ENCODE measurements at places on chromosomes 11 and 22.

GRCh38 chr11:121464352-121464946 lies 11.7 kb upstream of the SORL1-AS1 start:
- DNase-seq, result no peak

DNA sequence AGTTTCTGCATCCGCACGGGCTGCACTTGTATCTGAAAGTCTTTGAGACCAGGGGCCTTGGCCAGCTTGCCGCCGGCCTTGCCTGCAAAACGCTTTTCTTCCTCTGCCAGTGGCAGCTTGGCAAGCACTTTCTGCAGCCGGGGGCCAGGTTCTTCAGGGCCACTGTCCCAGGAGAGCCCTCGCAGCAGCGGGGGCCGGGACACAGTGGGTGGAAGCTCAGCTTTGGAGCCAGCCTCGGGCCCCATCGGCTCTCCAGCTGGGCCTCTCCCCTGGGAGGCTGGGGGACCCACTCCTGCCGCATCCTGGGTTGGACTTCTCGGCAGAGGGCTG lies 57.5 kb upstream of the LYVE1 start:
- no peak for DNase-seq

DNA sequence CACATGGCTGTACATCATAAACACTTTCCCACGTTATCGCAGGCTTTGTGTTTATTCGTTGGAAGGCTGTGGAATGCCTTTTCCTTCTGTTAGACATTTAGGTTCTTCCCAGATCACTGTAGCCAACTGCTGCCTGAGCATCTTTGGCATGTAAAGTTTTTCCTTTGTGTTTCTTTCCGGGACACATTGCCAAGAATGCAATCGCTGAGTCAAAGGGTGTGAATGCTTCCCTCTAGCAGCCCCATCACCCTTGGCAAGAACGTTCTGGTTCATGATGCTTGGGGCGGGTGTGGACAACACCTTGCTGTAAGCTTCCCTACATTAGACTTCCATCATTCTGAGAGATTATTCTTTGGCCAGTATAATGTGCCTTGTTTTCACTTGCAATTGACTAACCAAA lies 136.2 kb downstream of the OSBP2 start:
- DNase-seq, result no peak

DNA sequence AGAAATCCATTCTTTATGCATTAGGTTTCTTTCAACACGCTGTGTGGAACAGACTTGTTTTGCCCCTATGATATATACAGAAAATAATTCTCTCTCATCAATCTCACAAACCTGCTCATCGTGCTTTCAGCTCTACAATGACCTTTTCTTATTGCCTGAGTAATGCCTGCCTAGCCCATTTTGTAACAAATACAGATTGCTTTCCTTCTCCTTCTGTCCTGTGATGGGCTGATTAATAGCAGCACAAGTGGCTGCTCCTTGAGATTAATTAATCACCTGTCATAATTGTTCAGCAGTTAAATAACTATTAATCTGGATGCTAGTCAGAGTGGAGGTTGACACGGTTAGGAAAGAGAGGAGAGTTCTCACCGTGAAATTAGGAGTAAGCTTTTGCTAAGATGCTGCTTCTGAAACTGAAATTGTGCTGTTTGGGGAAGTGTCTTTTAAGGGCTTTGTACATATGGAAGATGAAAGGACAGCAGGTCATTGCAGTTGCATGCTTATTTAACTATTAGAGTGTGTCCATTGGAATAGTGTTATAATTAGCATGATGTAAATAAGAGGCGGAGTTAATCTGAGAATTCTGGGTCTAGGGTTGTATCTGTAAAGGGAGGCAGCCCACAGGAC lies 1430.5 kb downstream of the FAM181B start:
- no peak for DNase-seq

DNA sequence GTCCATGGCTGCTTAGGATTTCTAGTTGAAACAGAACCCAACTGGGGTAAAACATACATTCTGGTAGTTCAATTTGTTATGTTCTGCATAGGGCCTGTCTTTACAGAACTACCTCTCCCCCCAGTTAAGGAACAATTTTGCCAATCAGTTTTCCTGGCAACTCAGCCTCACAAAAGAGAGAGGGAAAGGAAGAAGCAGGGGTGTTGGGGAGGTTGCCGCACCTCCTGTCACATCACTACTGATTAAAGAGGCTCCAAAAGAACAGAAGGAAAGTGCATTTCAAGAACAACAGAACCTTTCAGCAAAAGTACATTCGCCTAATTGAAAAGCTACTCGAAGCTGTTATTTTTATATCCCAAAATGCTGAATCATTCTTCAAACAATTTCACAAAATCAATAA lies 217.6 kb downstream of the CADM1 start:
- DNase-seq, result no peak

- no peak for DNase-seq
Observed at GRCh38 chr22:27843441-27843840, 41.9 kb upstream of the MN1 start.

DNA sequence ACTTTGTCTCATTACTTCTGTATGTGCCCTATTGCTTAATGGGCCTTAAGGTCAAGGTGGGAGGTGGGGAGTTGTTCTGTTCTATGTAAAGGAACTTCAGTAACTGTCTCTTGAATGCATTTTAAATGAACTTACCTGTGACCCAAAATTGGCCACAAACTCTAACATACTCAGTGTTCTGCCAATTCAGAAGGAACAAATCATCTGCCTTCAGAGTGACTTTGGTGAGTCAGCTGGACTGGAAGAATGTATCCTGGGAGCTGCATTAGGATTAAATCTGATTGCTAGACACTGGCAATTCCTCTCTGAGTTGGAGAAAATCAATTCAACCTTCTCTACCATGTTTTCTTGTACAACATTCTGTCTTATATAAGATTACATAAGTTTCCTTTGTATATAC lies 1104.8 kb downstream of the DLG2 start:
- DNase-seq, result no peak

GRCh38 chr22:44111562-44112155 lies 69.1 kb upstream of the PARVG start:
- no peak for DNase-seq

GRCh38 chr11:66264914-66265313 lies 3.5 kb upstream of the RAB1B start:
- no peak for DNase-seq

DNA sequence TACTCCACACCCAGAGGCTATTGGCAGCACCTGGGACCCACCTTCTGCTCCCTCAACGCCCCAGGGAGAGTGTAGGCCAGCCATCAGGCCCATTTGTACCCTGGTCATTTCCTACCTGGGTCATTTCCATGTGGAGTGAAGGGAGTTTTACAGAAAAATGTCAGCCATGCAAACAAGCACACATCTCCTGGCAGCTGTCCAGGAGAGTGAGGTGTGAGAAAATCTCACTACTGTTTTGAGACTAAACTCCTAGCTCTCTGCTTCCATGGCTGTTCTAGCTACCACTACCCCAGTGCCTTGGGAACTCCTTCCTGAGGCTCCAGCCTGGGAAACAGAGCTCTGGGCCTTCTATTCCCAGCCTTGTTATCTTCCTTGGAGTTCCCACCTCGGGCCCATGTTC lies 2.8 kb upstream of the TMPRSS13 start:
- no peak for DNase-seq

DNA sequence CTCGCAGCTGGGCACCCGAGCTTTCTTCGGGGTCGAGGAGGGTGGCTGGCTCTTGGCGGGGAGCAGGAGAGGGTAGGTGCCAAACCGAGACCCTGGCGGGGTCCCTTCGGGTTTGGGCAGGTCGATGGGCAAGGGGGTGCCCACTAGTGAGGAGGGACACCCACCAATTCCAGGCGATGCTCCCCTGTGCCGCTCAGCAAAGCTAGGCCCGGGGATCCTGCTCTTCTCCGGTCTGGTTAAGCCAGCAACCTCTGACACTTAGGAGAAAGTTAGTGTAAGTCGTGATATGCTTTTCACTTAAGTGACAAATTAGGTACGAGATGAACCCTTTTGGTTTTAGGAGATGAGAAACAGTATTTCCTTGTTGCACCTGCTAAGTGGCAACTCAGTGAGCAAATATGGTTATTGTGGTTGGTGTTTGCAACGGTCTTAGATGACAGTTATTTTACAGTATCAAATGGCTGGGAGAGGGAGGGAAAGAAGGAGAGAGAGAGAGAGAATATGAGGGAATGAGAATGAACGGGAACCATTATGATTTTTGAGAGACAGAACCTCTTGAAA lies 565 bp downstream of the NUCB2 start:
- DNase-seq, result no peak

Measured in COR-L47 (cell line).